NCI-H1694 treated with DMSO at 0.1 percent for 48 hours (cell line): ENCODE measurements at places on chromosomes 11 and 22.

- DNase-seq, result no peak
Measured at GRCh38 chr11:62682518-62682917, 3.6 kb upstream of the UBXN1 start.

DNA sequence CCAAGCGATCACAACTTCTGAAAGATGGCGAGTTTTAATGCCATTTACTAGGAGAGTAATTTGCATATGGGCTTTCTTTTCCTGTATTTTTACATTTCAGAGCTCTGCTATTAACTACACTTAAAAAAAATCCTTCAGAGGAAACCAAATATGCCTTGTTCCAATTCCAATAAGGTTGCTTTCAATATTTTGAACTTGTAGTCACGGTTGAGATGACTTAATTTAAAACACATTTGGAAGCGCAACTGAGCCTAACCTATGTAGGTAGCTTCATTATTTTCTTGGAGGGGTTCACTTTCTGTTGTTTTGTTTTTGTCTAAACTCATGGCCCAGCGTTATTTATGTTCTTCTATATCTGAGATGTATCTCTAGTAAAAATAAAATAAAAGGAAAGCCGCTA lies 93.4 kb downstream of the BLID start:
- no peak for DNase-seq

GRCh38 chr11:111589886-111590499 lies 12.3 kb upstream of the SIK2 start:
- DNase-seq, result no peak

DNA sequence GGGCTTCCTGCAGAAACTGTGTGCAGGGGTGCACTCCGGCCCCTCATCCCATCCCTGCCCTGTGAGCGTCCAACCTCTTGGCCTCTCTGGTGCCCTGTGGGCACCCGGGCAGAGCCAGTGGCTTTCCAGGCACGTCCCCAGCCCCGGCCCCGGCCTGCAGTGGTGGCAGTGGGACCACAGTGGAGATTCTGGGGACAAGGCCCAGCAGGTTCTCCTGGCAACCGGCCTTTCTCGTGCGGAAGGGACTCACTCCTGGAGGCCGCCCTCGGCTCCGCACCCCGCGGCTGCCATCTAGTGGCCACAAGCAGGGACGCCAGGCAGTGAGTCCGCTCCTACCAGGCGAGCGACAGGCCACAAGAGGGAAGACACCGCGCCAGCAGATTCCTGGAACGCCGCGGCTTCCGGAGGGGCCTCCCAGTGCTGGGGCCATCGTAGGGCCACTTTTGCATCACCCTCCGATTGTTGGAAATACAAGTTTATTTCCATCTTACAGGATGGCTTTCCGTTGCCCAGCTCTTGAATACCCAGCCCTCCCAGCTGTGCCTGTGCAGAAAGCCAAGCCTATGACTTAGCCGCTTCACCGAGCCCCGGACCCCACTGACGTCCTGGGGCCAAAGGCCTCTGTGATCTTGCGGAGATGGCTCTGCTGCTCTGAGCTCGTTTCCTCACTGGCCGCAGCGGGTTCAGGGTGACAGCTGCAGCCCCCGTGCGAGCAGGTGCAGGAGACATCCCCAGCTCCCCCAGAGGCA lies 357.3 kb downstream of the CTTN start:
- DNase-seq, result peak; percentile 58

- DNase-seq, result no peak
Measured at GRCh38 chr11:267491-267994, 10.7 kb upstream of the NLRP6 start.

DNA sequence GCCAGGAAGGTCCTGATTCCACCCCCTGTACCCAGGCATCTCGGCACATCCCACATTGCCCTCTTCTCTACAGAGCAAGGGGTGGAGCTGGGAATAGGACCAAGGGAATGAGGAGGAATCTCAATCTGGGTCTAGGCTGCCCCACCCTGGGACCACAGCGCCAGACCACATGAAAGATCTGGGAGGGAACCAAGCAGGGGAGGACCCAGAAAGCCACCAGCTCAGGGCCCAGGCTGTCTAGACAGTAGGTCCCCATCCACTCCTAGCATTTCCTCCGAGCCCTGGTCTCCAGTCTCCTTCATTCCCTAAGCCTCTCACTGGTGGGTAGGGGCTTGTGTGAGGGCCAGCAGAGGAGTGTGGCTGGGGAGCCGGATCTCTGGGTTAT lies 11.6 kb downstream of the PHLDB1 start:
- DNase-seq, result no peak

GRCh38 chr11:78547931-78548705 lies 26.5 kb downstream of the NARS2 start:
- no peak for DNase-seq

DNA sequence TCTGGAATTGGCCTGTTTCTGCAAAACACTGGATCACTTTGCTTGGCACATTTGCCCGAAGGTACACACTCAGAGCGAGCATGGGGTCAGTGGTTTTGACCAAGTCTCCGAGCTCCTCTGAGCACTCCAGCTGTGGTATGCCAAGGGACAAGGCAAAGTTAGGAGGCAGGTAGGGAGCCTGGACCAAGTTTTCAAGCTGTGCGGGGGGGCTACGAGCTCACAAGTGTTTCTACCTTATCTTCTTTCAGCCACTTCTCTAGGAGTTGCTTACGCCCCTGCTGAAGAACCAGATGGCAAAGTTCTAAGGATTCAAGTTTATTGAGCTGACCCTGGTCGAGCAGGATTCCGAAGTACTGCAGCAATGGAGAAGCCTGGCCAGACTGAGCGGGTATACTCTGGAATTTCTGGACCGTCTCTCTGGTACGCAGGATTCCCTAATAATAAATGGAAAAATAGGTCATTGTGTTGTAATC lies 54.7 kb upstream of the SLC25A1 start:
- DNase-seq, result no peak

DNA sequence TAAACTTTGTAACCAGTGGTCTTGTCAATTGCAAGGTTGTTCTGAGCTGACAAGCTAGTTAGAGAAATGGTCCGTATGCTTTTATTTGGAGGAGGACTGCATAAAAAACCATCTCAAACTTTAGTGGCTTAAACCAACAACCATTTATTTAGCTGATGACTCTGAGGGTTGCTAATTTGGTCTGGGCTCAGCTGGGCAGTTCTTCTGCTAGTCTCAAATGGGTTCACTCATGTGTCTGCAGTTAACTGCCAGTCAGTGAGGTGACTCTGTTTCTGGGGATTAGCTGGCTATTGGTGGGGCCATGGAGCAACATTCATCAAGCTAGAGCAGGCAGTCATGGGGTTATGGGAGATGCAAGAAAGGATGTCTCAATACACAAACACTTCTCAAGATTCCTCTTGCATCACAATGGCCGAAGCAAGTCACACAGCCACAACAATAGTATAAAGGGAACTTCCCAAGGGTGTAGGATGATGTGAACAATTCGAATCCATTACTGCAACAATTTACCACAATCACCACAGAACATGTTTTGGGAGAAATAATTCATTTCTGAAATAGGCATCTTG lies 521.9 kb downstream of the INSC start:
- no peak for DNase-seq

DNA sequence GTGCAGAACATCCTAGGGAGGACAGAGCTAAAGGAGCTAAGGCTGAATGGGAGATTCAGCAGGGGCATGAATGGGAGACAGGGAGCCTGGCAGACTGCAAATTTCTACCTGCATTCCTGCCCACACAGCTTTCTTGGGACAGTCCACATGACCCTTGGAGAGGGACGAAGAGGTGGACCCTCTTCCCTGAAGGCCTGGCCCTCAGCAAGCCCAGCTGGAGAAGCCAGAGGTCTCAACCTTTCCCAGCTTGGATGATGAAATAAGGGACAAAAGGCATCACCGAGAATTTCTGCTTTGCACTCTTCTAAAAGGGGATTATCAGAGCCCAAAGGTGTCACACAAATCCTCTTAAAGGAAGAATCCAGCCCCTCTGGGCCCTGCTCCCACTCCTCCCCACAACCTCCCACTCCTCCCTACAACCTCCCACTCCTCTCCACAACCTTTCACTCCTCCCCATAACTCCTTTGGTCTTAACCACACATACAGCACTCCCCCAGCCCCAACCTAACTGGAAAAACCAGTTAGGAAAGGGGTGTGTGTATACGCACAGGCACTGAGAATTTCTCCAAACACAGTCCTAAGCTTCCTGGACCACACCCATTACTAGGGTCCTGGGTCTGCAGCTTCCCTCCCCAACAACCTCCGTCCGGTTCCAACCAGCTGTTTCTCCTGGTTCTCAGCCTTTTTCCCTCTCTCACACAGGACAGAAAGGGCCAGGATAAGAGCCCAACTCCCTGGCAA lies 38.4 kb downstream of the RPL27A start:
- DNase-seq, result no peak

- DNase-seq, result no peak
Measured at GRCh38 chr11:75996523-75997442, 181.8 kb downstream of the UVRAG start.

- DNase-seq, result no peak
Measured at GRCh38 chr11:106381895-106382294, 304.4 kb downstream of the AASDHPPT start.

DNA sequence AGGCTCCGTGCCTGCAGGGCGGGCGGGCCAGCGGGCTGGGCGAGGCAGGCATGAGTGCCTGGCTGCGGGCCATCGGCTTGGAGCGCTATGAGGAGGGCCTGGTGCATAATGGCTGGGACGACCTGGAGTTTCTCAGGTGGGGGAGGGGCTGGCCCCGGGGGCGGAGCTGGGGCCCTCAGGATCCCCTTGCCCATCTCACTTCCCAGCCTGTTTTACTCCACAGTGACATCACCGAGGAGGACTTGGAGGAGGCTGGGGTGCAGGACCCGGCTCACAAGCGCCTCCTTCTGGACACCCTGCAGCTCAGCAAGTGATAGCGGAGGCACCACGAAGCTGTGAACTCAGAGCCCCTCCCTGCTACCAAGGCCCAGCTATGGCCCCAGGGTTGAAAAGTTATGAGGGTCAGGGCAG lies 5.9 kb downstream of the PHOX2A start:
- peak; percentile 32 for DNase-seq

DNA sequence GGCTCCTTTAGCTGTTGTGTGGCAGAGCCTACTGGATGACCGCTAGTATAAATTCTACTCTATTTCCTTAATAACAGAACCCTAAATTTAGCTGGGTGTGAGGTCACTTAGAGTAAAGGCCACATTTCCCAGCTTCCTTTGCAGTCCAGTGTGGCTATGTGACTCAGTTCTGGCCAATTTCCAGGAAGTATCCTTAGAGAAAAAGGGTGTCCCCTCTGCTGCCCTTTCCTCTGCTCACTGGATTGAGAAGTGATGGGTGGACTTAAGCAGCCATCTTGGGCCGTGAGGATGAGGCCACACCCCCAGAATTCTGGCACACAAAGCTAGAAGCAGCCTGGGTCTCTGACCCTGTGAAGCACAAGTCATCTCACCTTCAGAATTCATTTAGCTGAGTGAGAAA lies 11.7 kb upstream of the RASD2 start:
- no peak for DNase-seq

- DNase-seq, result no peak
Measured at GRCh38 chr11:32454993-32455392, 19.7 kb upstream of the WT1 start.

GRCh38 chr11:82980292-82980691 lies 78.8 kb downstream of the DDIAS start:
- no peak for DNase-seq

DNA sequence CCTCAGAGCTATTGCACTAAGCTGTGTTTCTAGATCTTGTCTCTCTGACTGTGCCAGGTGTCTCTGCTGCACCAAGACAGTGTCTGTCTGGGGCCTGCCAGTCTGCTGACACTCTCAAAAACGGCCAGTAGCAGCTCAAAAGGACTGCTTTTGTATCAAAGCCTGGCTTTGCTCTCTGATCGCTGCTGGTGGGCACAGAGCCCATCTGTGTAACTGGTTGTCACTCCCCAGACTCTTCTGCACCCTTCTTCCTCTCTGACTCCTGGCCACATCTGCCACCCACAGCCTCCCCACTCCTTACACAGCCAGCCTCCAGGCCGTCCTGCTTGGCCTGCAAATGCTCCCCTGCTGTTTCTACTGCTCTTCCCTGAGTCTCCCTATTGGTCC lies 26.5 kb downstream of the MED15 start:
- DNase-seq, result no peak

DNA sequence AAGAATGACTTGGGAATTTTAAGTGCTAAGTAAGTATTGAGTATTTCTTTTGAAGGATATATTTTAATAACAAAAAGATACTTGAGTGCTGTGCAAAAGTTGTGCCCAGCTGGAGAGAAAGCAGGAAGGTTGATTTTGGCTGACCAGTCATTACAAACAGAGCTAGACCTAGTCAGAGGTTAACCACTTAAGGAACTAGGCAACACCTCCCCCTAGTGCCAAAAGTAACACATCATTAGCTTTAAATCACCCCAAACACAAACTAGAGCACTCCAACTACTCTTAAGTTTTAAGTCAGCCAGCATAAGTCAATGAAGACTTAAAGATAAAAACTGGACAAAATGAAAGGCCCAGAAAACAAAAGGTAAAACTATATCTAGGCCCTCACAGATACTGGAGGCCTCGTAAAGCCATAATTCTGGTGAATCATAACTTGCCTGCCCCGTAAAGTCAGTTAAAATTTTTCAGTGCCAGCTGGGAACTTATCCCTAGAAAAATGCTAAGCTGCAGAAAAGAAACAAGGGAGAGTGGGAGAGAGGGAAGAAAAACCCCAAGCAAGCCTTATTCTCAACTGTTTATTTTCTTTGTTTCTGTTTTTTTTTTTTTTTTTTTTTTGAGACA lies 4.6 kb downstream of the TMEM9B start:
- peak; percentile 38 for DNase-seq

GRCh38 chr11:70383664-70384565 lies 14.4 kb upstream of the CTTN start:
- no peak for DNase-seq

DNA sequence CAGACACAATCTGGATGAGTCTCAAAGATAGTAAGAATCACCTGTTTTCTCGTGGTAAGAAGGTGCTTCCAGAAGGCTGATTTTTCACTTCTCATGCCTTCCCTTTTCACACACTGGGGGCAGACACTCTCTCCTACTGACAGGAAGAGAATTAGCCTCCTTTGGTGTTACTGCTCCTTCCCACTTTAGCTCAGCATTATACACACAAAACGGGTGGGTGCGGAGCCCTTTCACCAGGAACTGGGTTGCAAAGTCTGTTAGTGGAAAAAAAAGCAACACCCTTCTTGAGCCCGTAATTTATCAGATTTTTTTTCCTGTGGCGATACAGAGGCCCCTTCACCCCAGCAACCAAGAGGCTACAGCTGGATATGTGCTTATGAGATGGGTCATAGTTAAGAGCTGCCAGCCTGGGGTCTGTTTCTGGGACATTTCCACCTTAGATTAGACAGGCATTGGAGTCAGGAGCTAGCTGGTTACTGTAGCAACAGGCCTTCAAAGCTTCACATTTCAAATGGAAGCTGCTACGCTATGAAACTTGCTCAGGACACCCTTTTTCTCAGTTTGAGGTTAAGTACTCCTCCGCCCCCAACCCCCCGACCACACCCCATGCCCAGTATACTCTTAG lies 48.1 kb downstream of the SNX19 start:
- DNase-seq, result no peak
